NCI-H2081 treated with DMSO at 0.1 percent for 48 hours (cell line): ENCODE measurements at places on chromosomes 3 and 15.

- no peak for DNase-seq
These were observed 3.8 kb upstream of the FOXB1 start for GRCh38 chr15:60000113-60000823.

DNA sequence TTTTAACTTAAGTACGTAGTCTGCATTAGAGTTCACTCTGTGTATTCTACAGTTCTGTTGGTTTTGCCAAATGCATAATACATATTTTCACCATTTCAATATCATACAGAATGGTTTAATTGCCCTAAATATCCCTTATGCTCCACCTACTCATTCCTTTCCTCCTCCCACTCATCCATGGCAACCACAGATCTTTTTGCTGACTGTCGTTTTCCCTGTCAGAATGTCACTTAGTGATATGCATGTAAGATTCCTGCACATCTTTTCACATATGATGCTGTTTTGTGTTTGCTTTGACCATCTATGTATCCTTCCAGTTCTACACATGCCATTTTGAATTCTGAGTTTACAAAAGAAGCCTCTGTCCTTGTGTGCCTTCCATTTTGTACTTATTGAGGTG lies 36.7 kb downstream of the EPHA3 start:
- DNase-seq, result no peak

GRCh38 chr3:40855871-40856270 lies 331.1 kb downstream of the ZNF621 start:
- DNase-seq, result no peak

DNA sequence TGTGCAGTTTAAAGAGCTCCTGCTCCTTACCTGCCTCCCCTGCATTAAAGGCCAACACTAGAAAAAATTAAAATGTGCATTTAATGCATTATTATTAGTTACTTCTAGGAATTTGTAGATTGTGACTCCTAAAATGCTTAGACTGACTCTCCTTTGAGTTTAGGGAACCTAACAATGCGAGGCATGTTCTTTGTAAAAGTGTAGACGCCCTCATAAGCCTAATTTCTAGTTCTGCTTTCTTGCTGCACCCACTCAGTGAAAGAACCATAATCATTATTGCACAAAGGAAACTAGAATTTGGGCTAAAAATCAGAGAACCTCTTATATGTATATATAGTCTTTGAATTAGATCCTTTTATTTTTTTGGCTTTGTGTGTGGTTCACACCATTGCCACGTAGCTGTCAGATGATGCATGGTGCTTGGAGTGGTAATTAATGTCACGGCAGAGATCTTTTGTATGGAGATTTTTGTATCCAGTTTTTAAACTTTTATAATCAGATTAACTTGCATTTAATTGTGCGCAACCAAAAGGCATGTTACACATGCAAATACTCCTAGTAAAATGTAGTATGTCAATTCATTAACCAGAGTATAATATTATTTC lies 710 bp downstream of the ABHD10 start:
- DNase-seq, result no peak

DNA sequence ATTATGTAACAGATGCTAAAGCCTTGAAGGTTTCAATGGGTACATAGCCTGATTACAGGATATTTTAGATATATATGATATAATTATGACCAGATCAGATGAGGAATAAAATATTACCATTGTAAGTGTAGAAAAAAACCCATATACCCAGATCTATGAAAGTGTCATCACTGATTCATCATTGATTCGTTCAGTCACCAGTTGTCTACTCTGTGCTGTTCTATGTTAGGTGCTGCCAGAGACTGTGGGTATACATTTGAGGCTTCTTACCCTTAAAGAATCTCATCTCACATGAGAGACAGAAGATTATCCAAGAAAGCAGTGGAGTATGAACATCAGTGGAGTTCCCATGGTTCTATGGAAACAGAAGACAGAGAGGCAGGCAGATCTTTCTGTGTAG lies 92.2 kb downstream of the MBNL1 start:
- no peak for DNase-seq

DNA sequence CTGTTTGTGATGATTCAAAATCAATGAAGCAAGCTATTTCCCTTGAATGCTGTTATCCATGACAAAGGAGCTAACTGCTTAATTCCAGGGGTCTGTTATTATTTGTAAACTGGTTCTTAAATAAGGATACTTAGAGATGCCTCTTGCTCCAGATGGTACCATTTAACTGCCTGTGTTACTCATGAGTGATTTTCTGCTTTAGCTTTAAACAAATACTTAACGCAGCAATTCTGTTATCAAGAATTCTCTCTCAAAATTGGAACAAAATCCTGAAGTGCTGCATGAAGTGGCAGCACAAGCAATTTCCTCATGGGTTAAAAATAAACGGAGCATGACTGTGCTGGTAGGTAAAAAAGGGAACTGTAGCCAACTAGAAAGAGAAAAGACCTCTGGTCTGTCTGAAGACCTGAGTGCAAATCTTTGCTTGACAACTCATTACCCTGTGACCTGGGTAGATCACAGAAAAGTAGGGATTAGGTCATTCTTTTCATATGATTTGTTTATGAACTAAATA lies 62.5 kb upstream of the GBE1 start:
- DNase-seq, result no peak

GRCh38 chr3:150444371-150444770 lies 36.3 kb downstream of the TSC22D2 start:
- no peak for DNase-seq

GRCh38 chr15:60444289-60444912 lies 34.5 kb downstream of the ICE2 start:
- DNase-seq, result no peak

DNA sequence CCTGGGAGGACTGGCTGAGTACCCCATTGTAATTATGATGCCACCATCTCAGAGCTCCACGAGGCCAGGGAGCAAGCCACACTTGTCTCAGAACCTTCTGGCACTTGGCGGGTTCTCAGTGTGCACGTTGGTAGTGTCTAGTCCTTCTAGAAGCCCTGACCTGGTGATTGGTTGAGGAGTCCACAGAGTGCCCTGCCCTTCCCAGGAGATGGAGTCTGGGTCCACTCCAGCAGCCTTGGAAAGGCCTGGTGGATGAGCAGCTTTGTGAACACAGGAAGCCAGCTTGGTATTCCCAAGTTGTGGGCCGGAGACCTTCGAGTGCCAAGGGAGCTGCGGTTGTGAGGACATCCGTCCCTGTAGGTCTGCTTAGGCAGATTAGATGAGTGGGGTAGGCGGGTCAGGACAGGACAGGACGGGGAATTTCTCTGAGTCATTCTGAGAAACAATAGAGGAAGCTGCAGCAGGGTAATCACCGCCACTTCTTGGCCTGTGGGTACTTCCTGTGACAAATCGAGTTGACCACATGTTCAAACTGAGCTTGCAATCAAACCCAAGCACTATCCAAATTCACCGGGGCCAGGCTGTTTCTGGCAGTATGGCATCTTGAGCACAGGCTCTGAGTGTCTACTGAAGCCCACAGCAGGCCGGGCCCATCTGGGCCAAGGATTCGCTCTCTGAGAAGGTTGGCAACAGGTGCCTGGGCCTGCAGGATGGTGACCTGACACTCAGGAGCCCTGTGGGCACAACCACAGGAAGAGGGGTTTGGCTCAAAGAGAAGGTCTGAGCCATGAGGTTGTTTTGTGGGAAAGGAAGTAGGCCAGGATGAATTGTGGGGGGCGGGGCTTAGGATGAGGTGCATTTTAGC lies 71.5 kb upstream of the PLXNA1 start:
- DNase-seq, result no peak

- DNase-seq, result no peak
These were observed 14.1 kb downstream of the RNF123 start for GRCh38 chr3:49703443-49703927.

GRCh38 chr3:13358051-13358450 lies 62.1 kb downstream of the NUP210 start:
- no peak for DNase-seq

- DNase-seq, result no peak
These were observed 7.7 kb upstream of the KCTD6 start for GRCh38 chr3:58484045-58484721.

DNA sequence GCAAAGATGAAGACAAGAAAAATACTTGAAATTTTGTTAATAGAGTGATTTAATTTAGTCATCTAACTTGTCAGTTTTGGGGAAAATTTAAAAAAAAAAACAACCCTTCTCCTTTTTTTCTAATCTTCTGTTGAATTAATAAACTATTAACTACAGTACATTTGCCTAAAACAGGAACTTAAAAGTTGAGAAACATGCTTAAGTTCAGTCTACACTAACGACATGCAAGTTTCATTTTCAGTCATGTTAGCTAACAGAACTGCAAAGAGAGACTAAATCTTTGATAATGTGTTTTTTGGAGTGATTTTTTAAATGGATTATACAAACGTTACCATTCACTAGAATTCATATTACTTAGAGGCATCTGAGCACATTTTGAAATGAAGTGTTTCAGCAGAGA lies 71.9 kb upstream of the MBNL1 start:
- no peak for DNase-seq
